ENCODE measurements at places on chromosomes 11 and 22. TPM values are rescaled to one million over a fixed set of nuclear protein-coding genes. Genes with fewer than 3 reads are reported as not detected.

DNA sequence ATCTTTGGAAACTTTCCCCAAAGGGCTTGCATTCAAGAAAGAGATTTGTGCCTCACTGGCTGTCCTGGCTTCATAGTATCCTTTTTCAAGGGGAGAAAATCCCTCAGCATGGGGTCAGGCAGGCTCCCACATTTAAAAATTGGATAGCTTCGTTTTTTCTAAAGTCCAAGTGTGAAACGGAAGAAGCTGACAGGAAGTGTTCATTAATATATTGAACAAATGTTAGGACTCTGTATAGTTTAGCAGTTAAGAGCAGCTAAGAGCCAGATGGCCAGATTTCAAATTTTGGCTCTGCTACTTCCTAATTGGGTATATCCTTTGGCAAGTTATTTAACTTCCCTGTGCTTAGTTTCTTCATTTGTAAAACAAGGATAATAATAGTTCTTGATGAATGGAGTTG lies 354.9 kb upstream of the FAT3 start:
- no peaks in the 10 kb centered on the region for H3K4me1 ChIP-seq
- H3K27me3 ChIP-seq: no peaks in the 10 kb centered on the region
- no peak for DNase-seq
- no peak overlapping the region for H3K4me3 ChIP-seq

GRCh38 chr11:9046481-9046880 lies 42.7 kb upstream of the NRIP3 start:
- no peak overlapping the region for H3K4me3 ChIP-seq
- no peaks in the 10 kb centered on the region for H3K27me3 ChIP-seq
- H3K36me3 ChIP-seq: no peaks in the 10 kb centered on the region

GRCh38 chr22:44426981-44427380 lies 71.1 kb downstream of the RTL6 start:
- no peak overlapping the region for H3K27ac ChIP-seq
- no peak for DNase-seq
- H3K36me3 ChIP-seq: no peaks in the 10 kb centered on the region
- H3K4me3 ChIP-seq: no peak overlapping the region
- H3K27me3 ChIP-seq: no peaks in the 10 kb centered on the region
- no peaks in the 10 kb centered on the region for H3K4me1 ChIP-seq

DNA sequence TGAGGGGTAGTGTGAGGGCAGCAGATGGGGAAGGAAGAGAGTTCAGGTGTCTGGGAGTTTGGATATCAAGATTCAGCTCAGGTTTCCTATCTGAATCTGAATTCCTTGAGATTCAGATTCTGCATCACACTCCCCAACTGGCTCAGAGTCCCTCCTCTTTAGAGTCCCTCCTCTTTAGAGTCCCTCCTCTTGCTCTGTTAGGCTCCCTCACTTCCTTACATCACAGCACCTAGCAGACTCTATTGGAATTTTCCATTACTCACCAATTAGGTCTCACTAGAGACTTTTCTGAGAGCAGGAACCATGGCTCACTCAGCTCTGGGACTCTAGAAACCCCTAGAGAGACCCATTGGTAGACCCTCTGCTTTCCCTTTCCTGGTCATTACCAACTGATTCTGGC lies 303.4 kb upstream of the SYN3 start:
- no peak overlapping the region for H3K27ac ChIP-seq
- H3K36me3 ChIP-seq: peaks cover 2% of the 10 kb centered on the region
- H3K4me1 ChIP-seq: no peaks in the 10 kb centered on the region

- no peaks in the 10 kb centered on the region for H3K4me1 ChIP-seq
- no peaks in the 10 kb centered on the region for H3K27me3 ChIP-seq
- no peak for DNase-seq
- no peak overlapping the region for H3K4me3 ChIP-seq
These were observed 755.2 kb downstream of the METTL15 start for GRCh38 chr11:28863422-28863821.

- no peaks in the 10 kb centered on the region for H3K27me3 ChIP-seq
- H3K27ac ChIP-seq: no peak overlapping the region
- no peak for DNase-seq
These were observed 625.2 kb downstream of the CNTN5 start for GRCh38 chr11:99645934-99646333.

- H3K36me3 ChIP-seq: no peaks in the 10 kb centered on the region
- no peak for DNase-seq
- H3K27me3 ChIP-seq: peaks cover 3% of the 10 kb centered on the region
- H3K27ac ChIP-seq: no peak overlapping the region
- H3K4me1 ChIP-seq: peaks cover 6% of the 10 kb centered on the region
These were observed 3.9 kb upstream of the E2F8 start for GRCh38 chr11:19244621-19245020.

GRCh38 chr11:64843686-64844329 lies 645 bp downstream of the CDC42BPG start:
- no peaks in the 10 kb centered on the region for H3K27me3 ChIP-seq
- no peak overlapping the region for H3K27ac ChIP-seq
- no peak for DNase-seq
- peaks cover 21% of the 10 kb centered on the region for H3K4me1 ChIP-seq

- no peaks in the 10 kb centered on the region for H3K27me3 ChIP-seq
- no peaks in the 10 kb centered on the region for H3K4me1 ChIP-seq
- no peak for DNase-seq
- H3K36me3 ChIP-seq: no peaks in the 10 kb centered on the region
- H3K4me3 ChIP-seq: no peak overlapping the region
These were observed 17.9 kb downstream of the KCNE3 start for GRCh38 chr11:74449369-74449931.

- no peaks in the 10 kb centered on the region for H3K27me3 ChIP-seq
- no peak overlapping the region for H3K4me3 ChIP-seq
- no peak overlapping the region for H3K27ac ChIP-seq
These were observed 69.2 kb downstream of the CD82 start for GRCh38 chr11:44634401-44635281.

DNA sequence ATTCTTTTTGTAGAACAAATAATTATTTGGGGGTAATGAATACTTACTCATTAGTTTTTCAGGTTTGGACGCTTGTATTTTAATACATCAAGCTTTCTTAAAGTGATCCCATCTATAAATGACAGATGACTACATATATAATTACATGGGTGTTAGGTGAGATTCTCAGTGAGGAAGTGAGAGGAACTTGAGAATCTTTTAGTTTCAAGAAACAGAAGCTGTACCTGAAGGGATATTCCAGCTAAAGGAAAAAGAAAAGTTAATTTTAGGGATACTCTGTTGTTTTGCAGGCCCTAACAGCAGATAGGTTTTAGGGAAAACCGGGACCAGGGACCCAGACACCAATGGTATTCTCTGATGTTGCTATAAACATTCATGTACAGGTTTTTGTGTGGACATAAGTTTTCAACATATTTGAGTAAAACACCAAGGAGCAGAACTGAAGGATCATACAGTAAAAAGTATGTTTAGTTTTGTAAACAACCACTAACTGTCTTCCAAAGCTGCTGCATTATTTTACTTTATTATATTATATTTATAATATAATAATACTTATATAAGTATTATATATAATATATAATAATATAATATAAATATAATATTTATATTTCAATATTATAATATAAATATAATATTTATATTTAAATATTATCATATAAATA lies 24.1 kb upstream of the PHOX2A start:
- no peak for DNase-seq
- H3K27ac ChIP-seq: no peak overlapping the region
- no peak overlapping the region for H3K4me3 ChIP-seq
- no peaks in the 10 kb centered on the region for H3K27me3 ChIP-seq

- no peaks in the 10 kb centered on the region for H3K36me3 ChIP-seq
- H3K4me3 ChIP-seq: no peak overlapping the region
- H3K27me3 ChIP-seq: no peaks in the 10 kb centered on the region
- no peak for DNase-seq
- no peak overlapping the region for H3K27ac ChIP-seq
These were observed 19.5 kb upstream of the SCGB1A1 start for GRCh38 chr11:62399172-62399877.

DNA sequence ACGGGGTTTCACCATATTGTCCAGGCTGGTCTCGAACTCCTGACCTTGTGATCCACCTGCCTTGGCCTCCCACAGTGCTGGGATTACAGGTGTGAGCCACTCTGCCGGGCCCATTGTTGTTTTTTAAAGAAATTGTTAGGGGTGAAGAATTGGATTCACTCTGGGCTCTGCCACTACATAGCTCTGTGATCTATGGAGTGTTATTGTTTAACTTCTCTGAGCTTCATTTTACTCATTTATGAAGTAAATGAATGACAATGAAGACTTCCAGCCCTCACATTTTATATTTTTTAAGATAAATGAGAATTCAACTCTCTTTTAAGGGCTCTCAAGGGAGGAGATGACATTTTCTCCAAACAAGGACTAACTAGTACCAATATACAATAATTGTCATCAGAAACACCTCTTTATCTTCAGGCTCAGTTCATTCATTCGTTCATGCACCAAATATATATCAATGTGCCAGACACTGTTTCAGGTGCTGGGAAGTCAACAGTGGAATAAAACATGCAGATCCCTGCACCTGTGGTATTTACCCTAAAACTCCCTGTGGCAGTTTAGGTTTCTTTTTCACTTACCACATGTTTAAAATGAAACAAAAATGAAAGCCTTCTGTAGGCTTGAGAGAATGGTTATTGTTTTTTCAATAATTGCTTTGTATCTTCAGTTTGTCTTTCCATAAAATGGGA lies 23.5 kb upstream of the GRAMD1B start:
- no peak overlapping the region for H3K4me3 ChIP-seq
- H3K27me3 ChIP-seq: no peaks in the 10 kb centered on the region
- no peak for DNase-seq
- no peak overlapping the region for H3K27ac ChIP-seq
- no peaks in the 10 kb centered on the region for H3K4me1 ChIP-seq

DNA sequence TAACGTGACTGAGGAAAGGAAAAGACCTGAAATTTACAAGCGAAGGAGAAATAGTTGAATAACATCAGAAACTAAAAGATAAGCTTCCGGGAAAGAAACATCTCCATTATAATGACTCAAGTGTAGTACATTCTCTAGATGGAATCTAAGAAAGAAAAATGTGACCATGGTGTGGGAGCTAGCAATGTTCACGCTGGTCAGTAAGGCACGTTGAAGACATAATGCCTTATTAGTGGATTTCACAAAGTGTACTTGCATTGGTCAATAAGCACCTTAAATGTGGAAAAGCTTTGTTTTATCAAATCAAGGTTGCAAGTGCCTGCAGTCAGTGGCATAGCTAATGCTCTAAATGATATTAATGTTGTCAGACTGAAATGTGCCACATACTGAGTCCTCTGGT lies 2.8 kb upstream of the LARGE1 start:
- H3K4me3 ChIP-seq: peak overlapping the region; percentile 84
- no peak for DNase-seq
- peak overlapping the region; percentile 73 for H3K27ac ChIP-seq

GRCh38 chr11:12995823-12996222 lies 13.3 kb upstream of the RASSF10 start:
- H3K27me3 ChIP-seq: no peaks in the 10 kb centered on the region
- no peaks in the 10 kb centered on the region for H3K36me3 ChIP-seq
- no peak for DNase-seq
- no peak overlapping the region for H3K27ac ChIP-seq
- H3K4me1 ChIP-seq: no peaks in the 10 kb centered on the region
- no peak overlapping the region for H3K4me3 ChIP-seq

DNA sequence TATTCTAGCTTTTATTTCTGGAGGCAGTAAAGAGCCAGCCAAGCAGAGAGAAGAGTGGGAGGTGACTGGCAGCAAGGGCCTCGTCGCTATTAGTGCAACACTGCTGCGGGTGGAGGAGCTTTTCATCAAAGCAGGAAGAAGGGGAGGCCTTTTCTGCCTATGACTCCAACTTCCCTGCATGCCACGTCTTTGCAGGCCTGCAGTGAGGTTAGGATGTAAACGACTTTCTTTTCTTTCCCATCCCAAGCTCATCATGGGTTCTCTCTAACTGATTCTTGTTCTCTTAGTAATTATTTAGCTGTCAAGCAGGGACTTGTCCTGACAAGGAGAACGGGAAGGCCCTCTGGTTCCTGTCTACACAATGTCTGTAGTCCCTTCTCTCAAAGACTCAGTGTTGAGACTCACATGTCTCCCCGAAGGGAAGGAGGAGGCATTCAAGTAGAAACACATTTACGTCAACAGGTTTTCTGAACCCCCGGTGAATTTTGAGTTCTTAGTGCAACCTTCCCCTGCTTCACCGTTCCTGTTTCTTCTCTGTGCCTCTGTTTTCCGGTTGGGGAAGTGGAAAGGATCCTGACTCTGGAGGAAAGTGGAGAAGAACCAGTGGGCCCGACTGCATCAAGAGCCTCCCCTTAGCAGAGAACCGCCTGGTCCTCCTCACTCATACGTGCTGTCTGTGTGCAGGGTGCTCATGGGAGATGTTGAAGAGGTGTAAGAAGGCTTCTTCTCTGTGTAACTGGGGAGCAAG lies 56.9 kb downstream of the PACS1 start:
- H3K27ac ChIP-seq: peak overlapping the region; percentile 51
- no peak overlapping the region for H3K4me3 ChIP-seq
- H3K4me1 ChIP-seq: peaks cover 6% of the 10 kb centered on the region

DNA sequence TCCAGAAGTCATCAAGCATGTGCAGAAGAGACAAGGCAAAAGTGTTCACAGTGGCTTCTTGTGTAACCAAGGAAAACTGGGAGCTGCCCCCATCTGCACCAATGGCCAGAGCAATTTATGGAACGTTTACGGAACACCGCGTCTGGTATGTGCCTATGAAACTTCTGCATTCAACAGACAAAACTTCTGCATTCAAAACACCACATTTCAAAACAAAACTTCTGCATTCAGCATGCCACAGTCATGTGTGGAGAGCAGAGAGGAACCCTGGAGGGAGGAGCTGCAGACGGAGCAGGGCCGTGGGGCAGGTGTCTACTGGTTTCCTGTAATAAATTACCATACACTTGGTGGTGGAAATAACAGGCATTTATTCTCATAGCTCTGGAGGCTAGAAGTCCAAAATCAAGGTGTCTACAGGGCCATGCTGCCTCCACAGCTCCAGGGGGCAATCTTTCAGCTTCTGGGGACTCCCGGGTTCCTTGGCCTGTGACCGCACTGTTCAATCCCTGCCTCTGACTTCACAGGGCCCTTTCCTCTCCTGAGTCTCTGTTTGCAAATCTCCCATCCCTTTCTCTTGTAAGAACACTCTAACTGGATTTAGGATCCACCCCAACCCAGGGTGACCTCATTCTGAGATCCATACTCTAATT lies 32.2 kb downstream of the RPL3 start:
- H3K36me3 ChIP-seq: no peaks in the 10 kb centered on the region
- peak overlapping the region; percentile 11 for H3K27ac ChIP-seq
- no peak for DNase-seq
- no peaks in the 10 kb centered on the region for H3K27me3 ChIP-seq
- peaks cover 14% of the 10 kb centered on the region for H3K4me1 ChIP-seq

- DNase-seq: no peak
- H3K27ac ChIP-seq: no peak overlapping the region
- no peak overlapping the region for H3K4me3 ChIP-seq
- H3K36me3 ChIP-seq: no peaks in the 10 kb centered on the region
- H3K27me3 ChIP-seq: no peaks in the 10 kb centered on the region
- no peaks in the 10 kb centered on the region for H3K4me1 ChIP-seq
These were observed 22.2 kb upstream of the ELFN2 start for GRCh38 chr22:37449331-37450001.

- no peak overlapping the region for H3K27ac ChIP-seq
- no peak for DNase-seq
- H3K4me1 ChIP-seq: no peaks in the 10 kb centered on the region
- H3K27me3 ChIP-seq: no peaks in the 10 kb centered on the region
These were observed 849 bp upstream of the APOBEC3B start for GRCh38 chr22:38981005-38981991.

RASL10A gene
- polyA plus RNA-seq: 0.20 TPM

MYO18B gene
- polyA plus RNA-seq: 0.02 TPM

SCN4B gene
- polyA plus RNA-seq: 0.42 TPM

NUP160 gene
- 7.5 TPM for polyA plus RNA-seq

OR10D3 gene
- not detected for polyA plus RNA-seq

HORMAD2 gene
- polyA plus RNA-seq: 0.47 TPM

TRPC6 gene
- polyA plus RNA-seq: 0.03 TPM

SPI1 gene
- 2.3 TPM for polyA plus RNA-seq

SLC37A2 gene
- polyA plus RNA-seq: 0.51 TPM

SCN3B gene
- polyA plus RNA-seq: 0.05 TPM

All from liver (tissue), 10 donors.